Activated naive CD8-positive, alpha-beta T cell treated with anti-CD3 and anti-CD28 coated beads, Interleukin-2, amount 10 ng/mL, durations not matched to agents 7 days and 5 days (primary cell): ENCODE measurements at places on chromosomes 13 and 19. TPM values are rescaled to one million over a fixed set of nuclear protein-coding genes. Genes with fewer than 3 reads are reported as not detected.

SH2D3A gene
- total RNA-seq, result 35.5 TPM

HMGB1 gene
- total RNA-seq, result 504 TPM

S1PR2 gene
- 7.1 TPM for total RNA-seq

LILRB1 gene
- 2.3 TPM for total RNA-seq

PRTN3 gene
- not detected for total RNA-seq

ETV2 gene
- total RNA-seq, result 1.6 TPM

SGCG gene
- not detected for total RNA-seq

ZNF577 gene
- 14.0 TPM for total RNA-seq

KIR2DL3 gene
- not detected for total RNA-seq

GRK1 gene
- total RNA-seq, result not detected

DNA sequence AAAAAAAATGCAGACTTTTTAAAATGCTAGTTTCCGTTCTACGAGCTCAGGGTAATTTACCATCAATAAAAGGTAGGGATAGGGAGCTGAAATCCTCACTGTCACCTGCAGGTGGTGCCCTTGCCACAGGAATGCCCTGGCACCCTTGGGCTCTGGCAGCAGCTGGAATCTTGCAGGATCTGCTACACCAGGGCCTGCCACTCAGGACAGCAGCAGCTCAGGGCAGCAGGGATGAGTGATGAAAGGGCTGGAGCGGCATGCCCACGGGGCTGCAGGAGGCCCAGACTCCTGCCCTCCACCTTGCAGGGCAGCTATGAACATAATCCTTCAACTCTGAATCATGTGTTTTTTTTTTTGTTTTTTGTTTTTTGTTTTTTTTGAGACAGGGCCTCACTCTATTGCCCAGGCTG is 54.0 kb downstream of the GNG7 start:
- DNase-seq, result peak; percentile 82

- DNase-seq, result no peak
These were observed 18.9 kb upstream of the SLC35E1 start for GRCh38 chr19:16590876-16591802.

DNA sequence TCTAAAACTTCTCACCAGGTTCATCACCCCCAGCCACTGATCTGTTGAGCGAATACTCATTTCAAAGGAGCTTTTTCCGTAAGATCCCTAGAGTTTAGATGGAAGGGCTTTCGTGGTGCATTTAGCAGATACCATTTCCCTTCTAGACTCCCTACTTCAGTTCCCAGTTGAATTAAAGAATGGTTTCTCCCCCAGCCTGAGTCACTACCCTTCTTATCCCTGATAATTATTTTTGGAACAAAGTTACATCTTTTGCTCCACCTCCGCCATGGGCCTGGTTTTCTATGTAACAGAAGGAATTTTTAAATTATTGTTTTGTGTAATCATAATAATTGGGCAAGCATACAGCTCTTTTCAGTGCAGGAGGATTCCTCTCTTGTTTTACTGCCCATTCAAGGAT is 22.0 kb downstream of the USPL1 start:
- no peak for DNase-seq

DNA sequence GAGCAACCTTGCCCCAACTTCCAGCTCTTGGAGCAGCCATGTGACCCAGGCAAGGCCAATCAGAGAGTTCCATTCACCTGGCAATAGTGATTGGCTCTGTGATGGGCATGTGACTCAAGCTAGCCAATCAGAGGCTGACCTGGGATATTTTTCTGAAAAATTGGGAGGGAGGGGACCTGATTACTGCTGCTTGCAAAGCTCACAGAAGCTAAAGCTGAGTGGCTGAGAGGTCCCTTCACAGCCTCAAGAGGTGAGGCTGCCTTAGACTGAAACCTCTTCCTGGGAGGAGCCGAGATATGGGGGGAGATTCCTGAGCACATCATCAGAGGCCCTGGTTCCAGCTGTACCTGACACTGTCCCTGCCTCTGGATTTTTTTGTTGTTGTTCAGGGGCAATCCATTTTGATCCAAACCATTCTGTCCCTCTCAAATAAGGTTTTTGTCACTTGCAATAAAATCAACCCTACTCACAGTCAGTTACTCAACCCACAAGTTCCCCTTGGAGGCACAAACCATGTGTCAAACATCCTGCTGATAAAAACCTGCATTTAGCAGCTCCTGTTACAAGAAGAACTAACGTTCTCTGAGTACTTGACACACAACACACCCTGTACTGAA is 4.8 kb downstream of the CIB3 start:
- no peak for DNase-seq

DNA sequence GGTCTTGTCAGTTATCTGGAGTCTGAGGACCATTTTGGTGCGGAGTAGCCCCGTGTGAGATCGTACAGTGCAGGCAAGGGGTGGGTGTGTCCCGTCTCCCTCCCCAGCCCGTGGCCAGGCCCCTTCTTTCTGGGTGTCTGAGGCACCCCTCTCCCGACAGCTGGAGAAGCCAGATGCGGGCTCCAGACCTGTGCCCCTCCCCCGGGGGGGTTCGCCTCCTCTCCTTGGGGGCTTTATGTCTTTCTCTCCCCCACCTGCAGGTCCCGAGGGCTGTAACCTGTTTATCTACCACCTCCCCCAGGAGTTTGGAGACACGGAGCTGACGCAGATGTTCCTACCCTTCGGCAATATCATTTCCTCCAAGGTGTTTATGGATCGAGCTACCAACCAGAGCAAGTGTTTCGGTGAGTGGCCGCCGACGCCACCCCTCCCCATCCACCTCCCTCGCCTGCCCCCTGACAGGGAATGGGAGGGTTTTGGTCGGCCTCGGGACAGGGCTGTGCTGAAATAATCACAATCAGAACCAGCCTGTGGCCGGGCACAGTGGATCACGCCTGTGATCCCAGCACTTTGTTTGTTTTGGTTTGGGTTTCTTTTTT is 65.6 kb downstream of the CELF5 start:
- DNase-seq, result no peak

DNA sequence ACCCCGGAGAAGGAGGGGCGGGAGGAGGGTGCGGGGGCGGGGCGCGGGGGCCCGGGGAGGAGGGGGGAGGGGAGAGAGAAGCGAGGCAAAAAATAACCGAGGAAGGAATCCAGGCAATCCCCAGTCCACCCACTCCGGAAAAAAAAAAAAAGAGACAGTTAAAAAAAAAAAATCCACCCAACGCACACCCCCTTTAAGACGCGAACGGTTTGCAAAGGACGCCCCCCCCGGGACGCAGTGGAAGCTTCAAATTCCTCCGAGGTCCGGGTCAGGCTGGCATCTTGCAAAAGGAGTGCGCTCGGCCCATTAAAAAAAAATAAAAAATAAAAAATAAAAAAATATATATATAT is at the start of gene CACNA1A:
Gene CACNA1A (minus strand): TSS at position 9 of the 350 bp plus-strand sequence. CDS start 255 bp downstream, outside the sequence.
- no peak for DNase-seq

- peak; percentile 57 for DNase-seq
These were observed 20.5 kb upstream of the STRN4 start for GRCh38 chr19:46766569-46767317.

- DNase-seq, result no peak
These were observed 185.5 kb downstream of the DNAJC3 start for GRCh38 chr13:95862408-95862807.

DNA sequence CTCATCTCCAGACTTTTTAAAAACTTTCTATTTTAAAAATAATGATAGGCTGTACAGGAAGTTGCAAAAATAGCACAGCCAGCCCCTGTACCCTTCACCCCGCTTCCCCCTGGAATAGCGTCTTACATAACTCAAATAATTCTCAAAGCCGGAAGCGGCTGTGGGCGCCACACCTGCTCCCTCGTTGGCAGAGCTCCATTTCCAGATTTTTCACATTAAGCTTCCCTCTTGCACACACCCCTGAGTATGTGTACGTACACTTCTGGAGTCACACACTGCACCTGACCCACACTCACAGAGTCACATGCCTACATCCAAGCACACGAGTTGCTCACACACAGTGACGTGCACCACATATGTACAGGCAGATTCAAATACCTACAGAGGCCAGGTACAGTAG is 24.9 kb upstream of the DPP9 start:
- no peak for DNase-seq

DNA sequence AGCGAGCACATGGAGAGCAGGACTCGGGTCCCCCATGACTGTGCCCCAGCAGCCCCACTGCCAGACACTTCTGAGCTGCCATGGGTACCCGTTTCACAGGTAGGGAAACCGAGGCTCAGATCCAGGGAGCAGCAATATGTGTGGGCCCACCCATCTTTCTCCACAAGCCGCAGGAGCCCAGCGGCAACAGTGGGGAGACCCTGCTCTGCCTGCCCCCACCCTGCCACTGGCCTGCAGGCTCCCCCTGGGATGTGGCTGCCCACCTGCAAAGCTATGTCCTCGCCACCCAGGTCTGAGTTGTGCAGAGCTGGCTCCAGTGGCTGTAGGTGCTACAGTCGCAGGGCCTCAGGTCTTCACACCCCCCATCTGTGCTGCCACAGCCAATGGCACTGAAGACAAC is 50.6 kb upstream of the C1QTNF9B start:
- no peak for DNase-seq

GRCh38 chr13:51311957-51312520 is 27.5 kb upstream of the SERPINE3 start:
- DNase-seq, result no peak

DNA sequence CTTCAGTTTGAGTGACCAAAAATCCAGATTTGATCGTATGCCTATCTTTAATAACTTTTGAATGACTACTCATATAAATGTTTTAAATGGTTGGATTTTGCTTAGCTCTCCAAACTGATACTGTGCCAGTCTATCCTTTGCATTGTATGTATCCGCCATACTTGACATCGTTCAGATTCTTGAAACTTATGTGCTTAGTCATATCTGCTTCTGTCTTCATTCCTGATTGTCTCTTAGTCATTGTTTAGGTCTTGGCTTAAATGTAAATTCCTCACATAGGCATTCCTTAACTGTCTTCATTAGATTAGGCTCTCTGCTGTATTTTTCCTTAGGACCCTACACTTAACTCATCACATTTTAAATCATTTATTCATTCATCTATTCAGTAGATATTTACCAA is 126.0 kb downstream of the PCCA start:
- DNase-seq, result no peak

- no peak for DNase-seq
These were observed 167.1 kb upstream of the MAB21L1 start for GRCh38 chr13:35643625-35644024.

- DNase-seq, result peak; percentile 86
These were observed 4.4 kb downstream of the FUZ start for GRCh38 chr19:49808711-49809159.
